ENCODE measurements at places on chromosomes 16 and 17.

- no peak overlapping the region for H3K4me3 ChIP-seq
- no peak overlapping the region for H3K27ac ChIP-seq
- H3K27me3 ChIP-seq: no peaks in the 10 kb centered on the region
- no peaks in the 10 kb centered on the region for H3K4me1 ChIP-seq
- no peaks in the 10 kb centered on the region for H3K36me3 ChIP-seq
- DNase-seq: no peak
Measured at GRCh38 chr16:78689028-78689427, 589.6 kb downstream of the WWOX start.

DNA sequence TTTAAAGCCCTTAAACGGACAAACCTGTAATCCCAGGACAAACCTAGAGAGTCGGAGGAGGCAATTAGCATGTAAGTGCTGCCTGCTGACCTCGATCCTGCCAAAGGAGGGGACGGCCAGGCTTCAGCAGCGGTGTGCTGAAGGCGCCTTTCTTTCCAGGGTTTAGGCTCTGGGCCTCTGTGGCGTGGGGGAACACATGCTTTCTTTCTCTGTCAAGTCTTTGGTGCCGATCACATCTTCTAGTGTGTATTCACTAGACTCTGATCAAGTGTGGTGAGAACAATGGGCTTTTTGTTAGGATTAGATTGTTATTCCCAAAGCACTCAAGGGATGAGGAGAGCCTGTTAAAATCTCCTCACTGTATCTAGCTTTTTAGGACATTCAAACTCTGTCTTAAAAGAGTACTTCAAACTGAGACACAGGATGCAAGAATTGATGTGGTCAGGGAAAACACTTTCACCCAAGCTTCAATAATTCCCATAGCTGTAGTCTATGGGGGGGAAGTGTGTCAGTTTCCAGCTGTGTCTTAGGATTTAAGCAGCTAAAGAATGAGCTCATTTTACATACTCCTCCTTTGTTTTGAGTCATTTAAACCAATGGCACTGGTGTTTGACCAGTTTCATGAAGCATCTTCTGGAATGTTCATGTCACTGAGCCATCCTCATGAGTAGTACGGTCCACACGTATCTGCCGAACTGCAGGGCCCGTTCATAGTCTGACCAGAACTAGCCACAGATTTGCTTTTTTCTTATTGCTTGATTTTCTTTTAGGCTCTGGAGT, 51.2 kb downstream of the RPA1 start:
- DNase-seq: no peak
- H3K4me1 ChIP-seq: no peaks in the 10 kb centered on the region
- H3K27me3 ChIP-seq: no peaks in the 10 kb centered on the region
- H3K36me3 ChIP-seq: peaks cover 53% of the 10 kb centered on the region
- no peak overlapping the region for H3K27ac ChIP-seq

- H3K4me1 ChIP-seq: peaks cover 3% of the 10 kb centered on the region
- no peak overlapping the region for H3K4me3 ChIP-seq
- no peaks in the 10 kb centered on the region for H3K27me3 ChIP-seq
- no peak for DNase-seq
Measured at GRCh38 chr16:22323173-22323958, 26.2 kb downstream of the POLR3E start.

DNA sequence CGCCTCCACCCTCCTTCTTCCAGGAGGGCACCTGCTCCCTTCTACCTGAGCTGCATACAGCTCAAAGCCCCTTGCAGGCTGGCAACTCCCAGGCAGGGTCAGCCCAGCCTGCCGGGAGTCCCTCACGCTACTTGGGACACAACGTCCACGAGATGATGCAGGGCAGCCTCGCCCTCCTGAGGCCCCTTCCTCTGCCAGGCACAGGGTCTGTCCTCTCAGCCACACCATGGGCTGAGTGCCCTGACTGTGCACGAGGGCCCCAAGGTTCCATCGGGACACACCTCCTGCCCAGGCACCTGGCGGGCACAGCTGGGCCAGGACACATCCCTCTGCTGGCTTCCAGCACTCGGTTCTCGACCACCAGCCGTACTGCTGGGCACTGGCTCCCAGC, 30.9 kb upstream of the ZC3H18 start:
- H3K27ac ChIP-seq: no peak overlapping the region
- H3K36me3 ChIP-seq: peaks cover 11% of the 10 kb centered on the region
- peaks cover 9% of the 10 kb centered on the region for H3K4me1 ChIP-seq
- no peaks in the 10 kb centered on the region for H3K27me3 ChIP-seq

DNA sequence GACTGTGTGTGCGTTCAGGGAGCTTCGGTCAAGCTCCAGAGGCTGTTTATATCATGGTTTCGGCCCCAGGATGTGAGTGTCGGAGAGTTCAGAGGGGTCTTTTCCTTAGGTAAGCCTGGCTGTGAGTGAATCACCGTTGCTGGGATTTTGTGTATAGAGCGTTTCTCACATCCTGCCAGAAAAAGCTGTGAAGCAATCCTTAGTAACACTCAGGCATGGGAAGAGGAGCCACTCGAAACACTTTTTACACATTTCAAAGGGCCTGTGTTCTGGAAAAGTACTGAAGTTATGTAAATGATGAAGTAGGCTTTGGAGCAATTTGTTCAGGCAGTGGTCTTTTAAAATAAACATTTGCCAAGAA, 662 bp downstream of the PGS1 start:
- DNase-seq: no peak
- peaks cover 39% of the 10 kb centered on the region for H3K36me3 ChIP-seq
- peaks cover 52% of the 10 kb centered on the region for H3K4me1 ChIP-seq
- no peaks in the 10 kb centered on the region for H3K27me3 ChIP-seq
- peak overlapping the region; percentile 98 for H3K4me3 ChIP-seq

GRCh38 chr17:43755389-43755875, 3.2 kb downstream of the SOST start:
- no peak overlapping the region for H3K27ac ChIP-seq
- peak; percentile 36 for DNase-seq

DNA sequence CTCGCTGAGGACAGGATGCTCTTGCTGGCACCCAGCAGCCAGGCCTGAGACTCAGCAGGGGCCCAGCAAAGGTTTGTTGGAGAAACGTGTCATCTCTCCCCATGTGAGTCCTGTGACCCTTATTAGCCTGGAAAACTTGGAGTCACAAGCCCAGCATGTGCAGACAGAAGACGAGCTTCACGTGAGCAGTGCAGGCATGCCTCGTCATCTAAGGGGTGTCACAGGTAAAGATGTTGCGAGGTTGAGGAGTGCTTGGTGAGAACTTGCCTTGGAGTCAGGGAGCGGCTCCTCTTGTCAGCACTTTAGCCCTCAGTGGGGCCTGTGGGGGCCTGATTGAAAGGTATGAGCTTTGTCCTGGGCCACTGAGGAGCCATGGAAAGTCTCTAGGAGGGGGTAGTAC, 2.1 kb upstream of the CTRL start:
- H3K27me3 ChIP-seq: no peaks in the 10 kb centered on the region
- no peak for DNase-seq

- H3K27me3 ChIP-seq: no peaks in the 10 kb centered on the region
- H3K4me1 ChIP-seq: no peaks in the 10 kb centered on the region
- H3K36me3 ChIP-seq: no peaks in the 10 kb centered on the region
- H3K27ac ChIP-seq: no peak overlapping the region
- DNase-seq: no peak
Measured at GRCh38 chr16:62208934-62209333, 172.7 kb upstream of the CDH8 start.

DNA sequence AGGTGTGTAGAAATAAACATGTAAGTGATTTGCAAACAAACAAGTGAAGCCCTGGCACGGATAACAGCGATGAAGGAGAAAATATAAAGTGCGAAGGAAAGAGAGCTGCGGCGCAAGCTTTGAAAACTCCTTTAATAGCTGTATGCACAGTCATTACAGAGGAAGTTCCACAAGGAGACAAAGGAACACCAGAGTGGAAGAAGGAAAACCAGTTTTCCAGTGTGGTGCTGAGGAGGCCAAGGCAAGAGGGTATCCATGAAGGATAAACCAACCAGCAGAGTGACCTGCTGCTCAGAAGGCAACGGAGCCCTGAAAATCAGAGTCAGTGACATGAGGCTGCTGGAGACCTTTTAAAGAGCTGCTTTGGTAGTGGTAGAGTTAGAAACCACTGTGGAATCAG, 24.4 kb downstream of the METTL16 start:
- H3K36me3 ChIP-seq: peaks cover 6% of the 10 kb centered on the region
- no peak overlapping the region for H3K4me3 ChIP-seq
- peaks cover 42% of the 10 kb centered on the region for H3K4me1 ChIP-seq
- H3K27me3 ChIP-seq: no peaks in the 10 kb centered on the region

DNA sequence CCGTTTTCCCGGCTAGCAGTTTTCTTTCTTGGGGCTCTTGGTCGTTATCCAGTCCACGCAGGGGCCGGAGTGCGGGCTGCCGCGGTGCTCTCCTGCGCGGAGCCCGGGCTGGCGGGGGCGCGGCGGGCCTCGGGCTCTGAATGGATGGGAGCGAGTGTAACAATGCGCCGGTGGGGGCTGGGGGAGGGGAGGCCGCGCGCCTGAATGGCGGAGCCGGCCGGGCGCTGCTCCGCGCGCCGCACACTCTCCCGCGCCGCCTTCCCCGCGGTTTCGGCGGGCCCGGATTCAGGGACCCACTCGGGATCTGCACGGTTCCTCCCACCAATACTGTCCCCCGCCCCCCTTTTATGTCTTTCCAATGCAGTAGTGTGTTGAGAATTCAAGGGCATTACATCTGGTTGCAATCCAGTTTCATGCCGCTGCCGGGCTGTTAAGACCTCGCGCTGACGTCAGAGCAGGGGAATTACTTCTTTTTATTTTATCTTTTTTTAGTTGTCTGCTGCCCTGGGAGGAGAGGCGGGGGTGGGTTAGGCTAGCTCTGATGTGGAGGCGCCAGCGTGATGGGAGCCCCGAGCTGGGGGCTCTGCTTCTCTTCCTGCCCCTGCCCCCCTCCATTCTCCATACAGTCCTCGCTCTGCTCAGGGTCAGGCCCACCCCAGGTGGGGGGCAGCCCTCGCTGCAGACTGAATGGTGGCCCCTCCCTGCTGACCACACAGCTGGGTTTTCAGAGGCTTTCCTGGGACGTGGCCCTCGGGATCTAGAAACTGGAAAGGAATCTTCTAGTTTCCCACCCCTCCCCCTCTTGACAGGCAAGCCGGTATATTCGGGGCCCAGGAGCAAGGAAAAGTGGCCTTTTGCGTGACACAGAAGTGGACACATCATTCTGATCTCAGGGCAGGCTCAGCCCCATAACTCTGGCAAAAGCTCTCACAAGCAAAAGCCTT, 1.8 kb downstream of the RAI1 start:
- peak overlapping the region; percentile 88 for H3K27ac ChIP-seq
- DNase-seq: peak; percentile 87
- peak overlapping the region; percentile 80 for H3K4me3 ChIP-seq
- H3K27me3 ChIP-seq: no peaks in the 10 kb centered on the region
- H3K4me1 ChIP-seq: peaks cover 39% of the 10 kb centered on the region

DNA sequence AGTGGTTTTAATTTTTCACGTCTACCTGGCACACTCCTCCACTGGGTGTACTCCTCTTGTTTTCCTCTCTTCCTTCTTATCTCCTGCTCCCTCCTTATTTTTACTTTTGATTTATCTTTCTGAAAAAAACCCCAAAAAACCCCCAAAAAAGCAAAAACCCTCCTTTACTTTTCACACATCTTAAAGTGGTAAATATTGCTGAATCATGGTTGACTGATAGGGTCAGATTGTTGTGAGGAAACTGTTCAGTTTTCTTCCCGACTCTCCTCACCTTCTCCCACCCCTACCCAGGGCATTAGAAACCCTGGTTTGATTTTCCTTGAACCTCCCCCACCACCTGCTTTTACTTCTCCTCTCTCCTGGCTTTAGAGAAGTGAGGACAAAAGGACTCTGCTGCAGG, 25.4 kb downstream of the ARHGAP44 start:
- H3K27ac ChIP-seq: no peak overlapping the region
- H3K36me3 ChIP-seq: no peaks in the 10 kb centered on the region
- no peak overlapping the region for H3K4me3 ChIP-seq
- H3K27me3 ChIP-seq: peaks cover 4% of the 10 kb centered on the region
- DNase-seq: no peak

DNA sequence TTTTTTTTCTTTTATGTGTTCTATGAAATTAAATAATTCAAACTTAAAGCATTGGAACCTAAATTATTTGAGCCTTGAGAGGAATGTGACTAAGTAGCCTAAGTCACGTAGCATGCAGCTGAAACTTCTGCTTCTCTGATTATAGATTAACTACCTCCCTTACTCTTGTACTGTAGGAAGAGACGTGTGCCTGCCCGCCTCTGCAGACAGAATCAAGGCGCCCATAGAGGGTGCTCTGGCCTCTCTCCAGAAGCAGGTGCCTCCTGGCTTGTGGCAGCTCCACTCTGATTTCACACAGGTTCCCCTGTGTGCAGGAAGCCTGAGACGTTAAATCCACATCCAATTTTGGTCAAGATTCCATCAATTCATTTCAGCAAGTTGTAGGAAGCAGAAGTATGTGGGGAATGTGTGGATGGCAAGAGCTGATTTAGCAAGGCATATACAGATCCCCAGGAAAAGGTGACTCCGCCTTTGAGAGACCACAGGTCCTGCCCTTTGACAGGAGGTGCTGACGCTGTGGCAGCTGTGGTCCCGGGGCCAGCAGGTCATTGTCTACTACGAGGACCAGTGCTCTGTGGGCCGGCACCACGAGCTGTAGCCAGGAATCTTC, 1418.8 kb downstream of the CDH11 start:
- H3K36me3 ChIP-seq: no peaks in the 10 kb centered on the region
- no peaks in the 10 kb centered on the region for H3K4me1 ChIP-seq
- no peak for DNase-seq
- H3K4me3 ChIP-seq: no peak overlapping the region
- no peak overlapping the region for H3K27ac ChIP-seq

GRCh38 chr16:89374393-89374960, 115.9 kb downstream of the ANKRD11 start:
- H3K36me3 ChIP-seq: peaks cover 29% of the 10 kb centered on the region
- H3K27ac ChIP-seq: no peak overlapping the region
- H3K4me1 ChIP-seq: peaks cover 80% of the 10 kb centered on the region
- H3K27me3 ChIP-seq: no peaks in the 10 kb centered on the region
- DNase-seq: no peak

DNA sequence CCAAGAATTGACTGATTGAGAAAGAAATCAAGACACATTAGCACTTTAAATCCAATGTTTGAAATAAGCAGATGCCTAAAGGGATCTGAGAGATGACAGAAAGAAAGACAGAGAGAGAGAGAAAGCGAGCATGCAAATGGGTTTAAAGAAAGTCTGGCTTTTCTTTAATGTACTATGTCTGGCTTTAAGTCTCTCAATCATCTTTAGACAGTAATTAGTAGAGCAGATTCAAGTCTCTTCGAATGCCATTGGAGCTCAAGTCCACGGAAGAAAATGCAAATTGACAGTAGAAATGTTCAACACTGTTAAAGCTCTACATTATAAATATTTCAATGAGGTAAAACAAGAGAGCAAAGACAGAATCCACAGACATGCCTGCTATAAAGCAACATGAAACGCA, 1480.2 kb upstream of the CDH8 start:
- H3K27me3 ChIP-seq: no peaks in the 10 kb centered on the region
- no peak overlapping the region for H3K4me3 ChIP-seq
- H3K27ac ChIP-seq: no peak overlapping the region
- H3K4me1 ChIP-seq: no peaks in the 10 kb centered on the region
- no peaks in the 10 kb centered on the region for H3K36me3 ChIP-seq

- DNase-seq: no peak
- no peaks in the 10 kb centered on the region for H3K36me3 ChIP-seq
- H3K27me3 ChIP-seq: peaks cover 8% of the 10 kb centered on the region
- H3K27ac ChIP-seq: no peak overlapping the region
Measured at GRCh38 chr17:5608399-5609112, 24.2 kb upstream of the NLRP1 start.

GRCh38 chr17:1829216-1829591, 498 bp downstream of the SMYD4 start:
- H3K27ac ChIP-seq: peak overlapping the region; percentile 56
- no peaks in the 10 kb centered on the region for H3K27me3 ChIP-seq
- H3K36me3 ChIP-seq: peaks cover 46% of the 10 kb centered on the region
- H3K4me1 ChIP-seq: peaks cover 55% of the 10 kb centered on the region

GRCh38 chr17:44105483-44105882, 18.0 kb downstream of the HDAC5 start:
- no peaks in the 10 kb centered on the region for H3K4me1 ChIP-seq
- no peak overlapping the region for H3K27ac ChIP-seq
- no peaks in the 10 kb centered on the region for H3K36me3 ChIP-seq
- DNase-seq: no peak
- H3K27me3 ChIP-seq: no peaks in the 10 kb centered on the region
- H3K4me3 ChIP-seq: no peak overlapping the region

Measured in activated CD8-positive, alpha-beta T cell treated with anti-CD3 and anti-CD28 coated beads for 36 hours (primary cell).